CD4-positive, alpha-beta T cell treated with Interleukin-15 for 4 hours (primary cell): ENCODE measurements at places on chromosomes 16 and 17.
A peak's percentile ranks its signal among the peaks of the same experiment; 100 is the strongest.

- DNase-seq, result peak; percentile 99
Measured at GRCh38 chr16:87492721-87493607, at the start of gene ZCCHC14. Gene ZCCHC14, minus strand, starts transcription at chr16:87493024. Its CDS starts 786 bp downstream, at chr16:87492238.

GRCh38 chr17:18992454-18993130, 12.0 kb downstream of the FAM83G start:
- DNase-seq, result peak; percentile 28

DNA sequence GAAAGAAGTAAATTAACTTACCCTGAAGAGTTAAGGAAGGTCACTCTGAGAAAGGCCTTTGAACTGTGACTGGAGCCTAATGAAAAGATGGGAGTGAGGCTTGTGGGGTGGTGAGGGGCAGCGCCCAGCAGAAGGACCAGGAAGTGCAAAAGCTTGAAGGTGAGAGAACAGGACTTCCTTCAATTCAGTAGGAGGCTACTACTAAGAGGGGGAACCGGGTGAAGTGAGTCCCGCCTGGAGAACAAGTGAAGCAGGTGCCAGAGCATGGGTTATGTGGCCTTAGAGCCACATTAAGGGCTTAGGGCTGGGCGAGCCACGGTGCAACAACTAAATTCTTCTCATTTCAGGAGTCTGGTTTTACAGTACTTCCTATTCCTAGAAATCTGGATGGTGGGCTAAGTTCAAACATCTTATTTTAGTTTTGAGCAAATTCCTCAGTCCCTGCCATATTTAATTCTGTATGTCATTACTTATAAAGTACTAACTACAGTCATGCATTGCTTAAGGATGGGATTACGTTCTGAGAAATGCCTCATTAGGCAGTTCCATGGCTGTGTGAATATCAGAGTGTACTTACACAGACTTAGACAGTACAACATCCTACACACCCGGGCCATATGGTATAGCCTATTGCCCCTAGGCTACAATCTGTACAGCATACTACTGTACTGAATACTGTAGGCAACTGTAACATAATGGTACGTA, 5.1 kb downstream of the CFAP20 start:
- no peak for DNase-seq

DNA sequence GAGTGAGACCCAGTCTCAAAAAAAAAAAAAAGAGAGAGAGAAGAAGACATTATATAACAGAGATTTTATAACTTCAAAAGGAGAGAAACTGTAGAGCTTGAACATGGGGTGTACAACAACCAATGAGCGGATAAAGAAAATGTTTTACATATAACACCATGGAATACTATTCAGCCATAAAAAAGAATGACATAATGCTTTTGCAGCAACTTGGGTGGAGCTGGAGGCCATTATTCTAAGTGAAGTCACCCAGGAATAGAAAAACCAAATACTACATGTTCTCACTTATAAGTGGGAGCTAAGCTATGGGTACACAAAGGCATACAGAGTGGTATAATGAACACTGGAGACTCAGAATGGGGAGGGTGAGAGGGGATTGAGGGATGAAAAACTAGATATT, 61.1 kb downstream of the CHD9NB start:
- DNase-seq, result no peak

GRCh38 chr16:21614896-21615295, 15.5 kb downstream of the METTL9 start:
- no peak for DNase-seq

- DNase-seq, result peak; percentile 62
Measured at GRCh38 chr16:75385507-75386152, 47.7 kb downstream of the CFDP1 start.

DNA sequence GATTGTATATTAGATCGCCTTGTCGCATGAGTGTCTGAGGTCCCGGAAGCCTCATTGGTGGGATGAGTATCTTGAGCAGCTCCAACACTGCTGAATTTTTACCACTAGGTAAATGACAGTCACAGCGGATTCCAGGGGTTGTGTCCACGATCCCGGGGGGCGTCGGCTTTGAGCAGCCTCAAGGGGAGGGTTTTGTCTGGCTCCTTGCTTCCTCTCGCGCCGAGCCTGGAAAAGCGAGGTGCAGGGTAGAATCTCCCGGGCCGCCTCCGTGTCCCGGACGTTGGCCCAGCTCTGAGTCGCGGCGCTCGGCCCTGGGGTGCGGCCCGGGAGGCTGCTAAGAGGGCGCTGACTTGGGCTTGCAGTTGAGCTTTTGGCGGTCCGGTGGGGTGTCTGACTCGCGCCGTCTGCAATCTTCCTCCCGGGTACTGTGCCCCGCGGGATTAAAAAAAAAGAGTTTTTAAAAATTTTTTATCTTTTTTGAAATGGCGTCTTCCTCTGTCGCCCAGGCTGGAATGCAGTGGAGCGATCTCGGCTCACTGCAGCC, 4.5 kb downstream of the OR1F1 start:
- DNase-seq, result no peak

GRCh38 chr17:32157225-32157624, 14.9 kb downstream of the RHOT1 start:
- DNase-seq, result no peak

DNA sequence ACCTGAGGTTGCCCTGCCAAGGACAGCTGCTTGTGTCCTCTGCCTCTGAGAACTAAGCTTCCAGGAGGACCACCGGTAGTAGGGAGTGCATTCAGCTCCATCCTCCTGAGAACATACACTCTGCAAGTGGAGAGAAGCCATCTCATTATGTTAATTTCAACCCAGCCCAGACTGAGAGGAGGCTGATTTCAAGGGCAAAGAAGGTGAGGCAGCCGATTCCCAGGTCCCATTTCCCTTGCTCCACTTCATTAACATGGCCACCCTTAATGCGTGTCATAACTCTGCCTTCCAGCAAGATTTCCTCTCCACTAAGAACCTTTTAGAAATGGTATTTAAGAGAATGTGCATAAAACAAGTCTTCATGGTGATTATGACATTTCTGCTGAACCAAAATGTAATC, 72.5 kb downstream of the CDH13 start:
- no peak for DNase-seq

GRCh38 chr16:75854152-75854551, 127.9 kb upstream of the CPHXL start:
- DNase-seq, result no peak

DNA sequence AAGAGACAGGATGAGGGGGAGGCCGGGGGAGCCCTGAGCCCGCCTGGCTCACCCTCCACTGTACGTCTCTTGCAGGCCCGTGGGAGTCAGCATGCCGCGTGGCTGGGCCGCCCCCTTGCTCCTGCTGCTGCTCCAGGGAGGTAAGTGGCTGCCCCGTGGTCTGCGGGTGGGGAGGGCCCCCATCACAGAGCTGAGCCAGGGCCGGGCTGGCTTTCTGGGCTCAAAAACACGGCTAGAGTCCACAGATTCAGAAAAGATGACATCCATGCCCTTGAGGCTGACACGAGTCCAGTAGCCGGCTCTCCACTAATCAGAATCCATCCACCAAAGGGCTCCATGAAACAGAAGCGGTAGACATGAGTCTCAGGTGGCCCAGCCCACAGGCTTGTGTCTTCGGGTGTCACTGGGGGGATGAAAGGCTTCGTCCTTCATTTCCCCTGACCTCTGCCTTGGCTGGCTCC, 28.0 kb downstream of the IL21R start:
- DNase-seq, result no peak

DNA sequence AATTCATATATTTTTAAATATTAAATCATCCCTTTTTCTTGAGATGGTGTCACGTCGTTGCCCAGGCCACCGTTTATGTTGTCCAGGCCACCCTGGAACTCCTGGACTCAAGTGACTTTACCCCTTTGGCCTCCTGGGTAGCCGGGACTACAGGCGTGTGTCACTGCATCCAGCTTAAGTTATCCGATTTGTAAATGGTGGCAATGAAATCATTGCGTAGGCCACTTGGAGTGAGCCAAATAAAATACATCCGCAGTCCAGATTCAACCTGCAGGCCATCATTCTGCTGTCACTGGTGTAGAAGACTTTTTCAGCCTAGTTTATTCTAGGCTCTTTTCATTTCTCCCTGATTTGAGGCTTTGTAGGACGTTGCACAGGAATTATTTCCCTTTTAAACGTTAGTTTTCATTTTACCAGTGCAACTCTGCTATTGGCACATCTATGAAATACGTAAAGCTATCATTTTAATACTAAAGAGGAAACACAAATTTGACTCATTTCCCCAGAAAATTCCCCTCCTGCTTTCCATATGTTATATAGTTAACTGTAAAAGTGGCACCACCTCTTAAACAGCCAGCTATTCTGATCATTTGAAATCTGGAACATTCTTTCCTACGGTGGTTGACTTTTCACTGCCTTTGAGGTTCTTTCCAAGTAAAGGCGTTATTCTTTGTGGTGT, 449.8 kb downstream of the MAF start:
- no peak for DNase-seq

- peak; percentile 88 for DNase-seq
Measured at GRCh38 chr16:67542464-67542863, 13.8 kb downstream of the RIPOR1 start.

- no peak for DNase-seq
Measured at GRCh38 chr17:55436224-55437158, 14.9 kb upstream of the MMD start.

GRCh38 chr16:48946686-48947370, 334.8 kb downstream of the CBLN1 start:
- no peak for DNase-seq

- peak; percentile 82 for DNase-seq
Measured at GRCh38 chr17:8162233-8162996, at the start of gene VAMP2. Gene VAMP2, minus strand, starts transcription at chr17:8162948. Its CDS starts 69 bp downstream, at chr17:8162879.

DNA sequence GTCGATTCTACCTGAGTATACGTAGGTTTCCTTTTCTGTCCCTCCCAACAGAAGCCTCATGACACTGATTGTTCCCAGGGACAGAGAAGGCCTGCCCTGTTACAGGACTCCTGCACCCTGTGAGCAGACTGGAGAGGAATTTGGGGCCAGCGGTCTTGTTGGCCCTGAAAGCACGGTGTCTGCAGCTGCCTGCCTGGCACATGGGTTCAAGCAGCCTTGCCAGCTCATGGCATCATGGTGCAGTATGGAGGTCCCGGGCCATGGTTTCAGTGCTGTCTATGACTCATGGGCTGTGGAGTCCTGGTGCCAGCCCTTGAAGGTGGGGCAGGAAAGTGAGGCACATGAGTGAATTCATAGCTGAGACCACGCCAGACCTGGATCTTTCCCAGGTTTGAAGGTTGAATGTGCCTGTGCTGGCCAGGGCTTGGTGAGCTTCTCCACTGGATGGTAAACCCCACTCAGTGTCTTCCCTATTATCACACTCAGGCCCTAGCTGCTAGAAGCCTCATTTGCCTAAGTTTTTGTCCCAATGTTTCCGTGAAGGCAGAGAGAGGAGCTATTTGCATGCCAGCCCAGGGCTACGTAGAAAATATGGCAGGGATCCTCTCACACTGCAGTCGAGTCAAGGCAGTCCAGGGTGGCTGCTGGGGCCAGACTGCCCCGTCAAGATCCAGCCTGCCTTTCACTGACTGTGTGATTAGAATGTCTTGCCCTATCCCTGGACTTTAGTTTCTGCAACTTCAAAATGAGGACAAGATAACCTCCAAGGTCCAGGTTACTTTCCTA, 277.2 kb upstream of the CCL2 start:
- no peak for DNase-seq

GRCh38 chr17:8189041-8189710, 804 bp downstream of the BORCS6 start:
- DNase-seq, result no peak

DNA sequence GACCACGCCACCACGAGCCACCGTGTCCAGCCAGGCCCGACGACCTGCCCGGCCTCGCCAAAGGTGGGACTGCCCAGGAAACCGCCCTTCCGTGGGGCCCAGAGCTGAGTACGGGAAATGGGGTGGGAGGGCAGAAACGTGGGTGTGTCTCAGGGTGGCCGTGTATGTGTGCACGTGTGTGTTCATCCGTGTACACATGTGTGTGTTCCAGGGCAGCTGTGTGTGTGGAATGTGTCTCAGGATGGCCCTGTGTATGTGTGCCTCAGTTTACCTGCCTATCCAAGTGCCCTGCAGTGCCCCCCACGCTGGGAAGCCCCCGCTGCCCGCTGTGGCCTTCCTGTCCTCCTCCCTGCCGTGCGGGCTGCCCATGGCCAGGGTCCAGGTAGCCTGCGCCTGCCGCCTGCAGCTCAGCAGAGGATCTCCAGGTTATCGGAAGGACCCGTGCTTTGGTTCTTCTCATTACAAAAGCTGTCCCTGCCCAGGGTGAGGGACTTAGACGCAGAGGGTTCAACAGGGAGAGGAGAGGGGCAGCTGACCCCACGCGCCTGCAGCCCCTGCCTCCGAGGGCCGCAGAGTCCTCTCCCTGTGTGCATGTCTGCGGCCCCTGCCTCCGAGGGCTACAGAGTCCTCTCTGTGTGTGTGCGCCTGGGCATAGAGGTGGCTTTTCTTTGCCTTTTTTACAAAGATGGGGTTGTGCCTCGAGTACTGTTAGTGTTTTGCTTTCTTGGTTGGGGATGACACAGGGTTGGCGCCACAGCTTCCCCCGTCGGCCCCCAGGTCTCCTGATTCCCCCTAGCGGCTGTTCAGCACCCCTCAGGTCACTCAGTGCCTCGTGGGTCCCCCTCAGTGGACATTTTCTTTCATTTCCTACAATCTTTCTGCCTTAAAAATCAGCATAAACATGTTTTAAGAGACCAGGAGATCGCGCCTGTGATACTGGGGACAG, 23.6 kb downstream of the ZNF469 start:
- no peak for DNase-seq

DNA sequence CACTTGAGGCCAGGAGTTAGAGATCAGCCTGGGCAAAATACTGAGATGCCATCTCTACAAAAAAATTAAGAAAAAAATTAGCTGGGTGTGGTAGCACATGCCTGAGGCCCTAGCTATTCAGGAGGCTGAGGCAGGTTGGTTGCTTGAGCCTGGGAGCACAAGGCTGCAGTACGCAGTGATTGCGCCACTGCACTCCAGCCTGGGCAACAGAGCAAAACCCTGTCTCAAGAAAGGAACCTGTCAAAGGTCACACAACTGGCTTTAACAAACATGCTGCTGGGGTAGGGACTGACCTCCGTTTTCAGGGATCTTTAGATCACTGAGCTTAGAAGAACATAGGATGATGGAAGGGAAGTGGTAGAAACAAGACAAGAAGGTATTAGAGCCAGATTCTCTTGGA, 95.0 kb downstream of the IRX3 start:
- DNase-seq, result no peak

DNA sequence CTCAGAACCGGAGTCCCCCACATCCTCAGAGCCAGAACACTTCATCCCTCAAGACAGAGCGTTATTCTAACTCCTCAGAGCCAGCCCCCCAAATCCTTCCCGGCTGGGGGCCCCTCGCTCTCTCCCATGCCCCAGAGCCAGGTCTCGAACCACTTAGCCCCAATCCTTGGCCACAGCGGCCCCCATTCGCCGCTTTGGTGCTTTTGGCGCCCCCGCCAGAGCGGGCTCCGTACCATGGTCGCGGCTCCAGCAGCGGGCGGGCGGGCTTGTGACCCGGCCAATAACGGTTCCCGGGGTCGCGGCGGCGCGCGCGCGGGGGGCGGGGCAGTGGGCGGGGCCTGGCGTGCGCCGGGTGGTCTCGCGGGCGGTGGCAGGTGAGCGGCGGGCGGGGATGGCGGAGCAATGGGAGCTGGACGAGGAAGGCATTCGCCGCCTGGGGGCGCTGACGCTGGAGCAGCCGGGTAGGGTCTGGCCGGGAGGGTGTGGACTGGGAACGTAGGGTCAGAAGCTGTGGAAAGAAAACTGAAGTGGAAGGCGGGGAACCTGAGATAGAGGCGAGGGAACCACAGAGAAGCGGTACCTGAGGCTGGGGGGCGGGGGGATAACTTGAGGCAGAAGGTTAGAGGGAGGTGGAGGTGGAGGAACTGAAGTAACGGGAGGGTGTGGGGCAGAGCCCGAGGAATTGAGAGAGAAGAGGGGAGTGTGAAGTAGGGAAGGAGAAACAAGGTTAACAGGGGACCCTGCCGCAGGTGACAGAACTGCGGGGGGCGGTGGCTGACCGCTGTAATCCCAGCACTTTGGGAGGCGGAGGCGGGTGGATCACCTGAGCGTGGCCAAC, at the start of the genes KCTD19 and LRRC36:
KCTD19 (minus strand) TSS at position 270 of the 838 bp plus-strand sequence; CDS start at position 236, 34 bp downstream.
LRRC36 (plus strand) TSS at position 344 of the 838 bp plus-strand sequence; CDS start at position 392, 48 bp downstream.
- peak; percentile 46 for DNase-seq
